ENCODE measurements at places on chromosomes 16 and 17.

GRCh38 chr17:78777881-78778280 lies 4.2 kb downstream of the CYTH1 start:
- no peak for DNase-seq

DNA sequence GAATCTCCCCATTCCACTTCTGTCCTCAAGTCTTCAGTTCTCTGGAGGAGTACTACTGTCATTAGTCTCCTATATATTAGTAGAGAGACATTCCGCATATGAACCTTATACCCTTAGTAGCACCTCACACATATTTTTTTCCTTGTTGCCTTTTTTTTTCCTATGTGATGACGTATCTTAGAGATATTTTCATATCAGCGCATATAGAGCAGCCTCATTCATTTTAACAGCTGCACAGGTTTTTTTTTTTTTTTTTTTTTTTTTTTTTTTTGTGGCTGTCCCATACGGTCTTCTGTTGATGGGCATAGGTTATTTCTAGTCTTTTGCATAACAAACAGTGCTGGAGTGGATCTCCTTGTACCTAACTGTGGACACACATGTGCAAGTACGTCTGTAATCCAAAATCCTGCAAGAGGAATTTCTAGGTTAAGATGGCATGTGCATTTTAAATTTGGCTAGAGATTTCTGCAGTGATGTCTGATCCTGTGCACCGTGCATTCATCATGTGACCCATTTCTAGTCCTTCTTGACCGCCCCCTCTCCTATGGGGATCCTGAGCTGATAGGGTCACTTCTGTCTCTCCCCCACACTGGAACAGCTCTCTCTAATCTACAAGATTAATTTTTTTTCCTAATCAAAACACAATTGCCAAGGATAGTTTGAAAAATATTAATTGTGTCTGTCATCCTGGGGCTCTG lies 64.8 kb downstream of the PRKCB start:
- no peak for DNase-seq

GRCh38 chr16:978403-978802 lies 3.2 kb upstream of the SOX8 start:
- DNase-seq, result no peak

DNA sequence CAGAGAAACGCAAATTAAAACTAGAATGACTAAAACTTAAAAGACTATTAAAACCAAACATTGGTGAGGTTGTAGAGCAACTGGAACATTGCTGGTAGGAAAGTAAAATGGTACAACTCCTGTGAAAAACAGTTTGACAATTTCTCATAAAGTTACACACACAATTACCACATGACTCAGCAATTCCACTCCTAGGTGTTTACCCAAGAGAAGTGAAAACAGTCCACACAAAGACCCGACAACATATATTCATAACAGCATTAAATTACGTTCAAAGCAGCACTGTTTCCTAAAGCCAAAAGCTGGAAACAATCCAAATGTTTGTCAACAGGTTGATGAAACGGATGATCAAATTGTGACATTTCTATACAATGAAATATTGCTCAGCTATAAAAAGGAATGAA lies 26.5 kb upstream of the ALOX12 start:
- DNase-seq, result no peak

- DNase-seq, result no peak
Observed at GRCh38 chr17:17492085-17492484, 4.1 kb downstream of the RASD1 start.

GRCh38 chr17:38403491-38403890 lies 24.8 kb upstream of the ARHGAP23 start:
- no peak for DNase-seq

DNA sequence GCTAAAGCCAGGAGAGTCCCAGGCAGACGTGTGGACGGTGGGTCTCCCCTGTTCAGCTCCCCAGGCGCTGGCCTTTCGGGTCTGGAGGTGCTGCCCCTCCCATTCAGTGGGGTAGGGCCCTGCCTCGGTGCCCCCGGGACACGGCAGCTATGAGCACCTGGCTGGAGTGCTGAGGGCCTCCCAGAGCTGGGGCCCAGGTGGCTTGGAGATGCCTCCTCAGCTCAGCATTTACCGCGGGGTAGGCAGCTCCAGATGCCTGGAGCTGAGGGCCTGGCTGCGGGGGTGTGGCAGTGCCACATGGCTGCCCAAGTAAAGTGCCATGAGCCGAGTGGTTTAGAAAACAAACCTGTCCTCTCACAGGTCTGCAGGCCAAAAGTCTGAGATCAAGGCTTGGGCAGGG lies 19.5 kb downstream of the SOX8 start:
- no peak for DNase-seq

DNA sequence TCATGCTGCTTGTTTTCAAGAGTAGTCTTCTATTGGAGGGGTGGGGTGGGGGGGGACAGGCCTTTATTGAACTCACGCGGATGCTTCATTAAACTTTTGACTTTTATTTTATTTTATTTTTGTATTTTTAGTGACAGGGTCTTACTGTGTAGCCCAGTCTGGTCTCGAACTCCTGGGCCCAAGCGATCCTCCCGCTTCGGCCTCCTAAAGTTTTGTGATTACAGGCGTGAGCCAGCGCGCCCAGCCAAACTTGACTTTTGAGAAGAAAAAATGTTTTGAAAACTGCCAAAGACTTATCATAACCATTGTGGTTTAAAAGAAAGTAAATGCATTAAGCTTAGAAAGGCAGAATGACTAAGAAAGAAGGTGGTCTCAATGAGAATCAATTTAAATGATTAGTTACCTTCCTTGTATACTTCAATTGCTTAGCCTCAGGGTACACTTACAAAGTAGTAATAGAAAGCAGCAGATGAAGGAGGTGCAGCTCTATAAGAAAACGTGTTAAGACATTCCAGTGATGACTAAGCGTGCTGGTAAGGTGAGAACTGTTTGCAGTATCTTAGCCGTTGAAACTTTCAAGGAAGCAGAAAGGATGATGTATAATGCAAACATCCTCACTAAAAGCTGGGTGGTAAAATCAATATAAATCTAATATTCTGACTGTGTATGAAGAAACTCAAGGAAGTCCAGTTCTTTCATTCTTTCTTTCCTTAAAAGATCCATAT lies 1.2 kb downstream of the AP2B1 start:
- DNase-seq, result no peak

DNA sequence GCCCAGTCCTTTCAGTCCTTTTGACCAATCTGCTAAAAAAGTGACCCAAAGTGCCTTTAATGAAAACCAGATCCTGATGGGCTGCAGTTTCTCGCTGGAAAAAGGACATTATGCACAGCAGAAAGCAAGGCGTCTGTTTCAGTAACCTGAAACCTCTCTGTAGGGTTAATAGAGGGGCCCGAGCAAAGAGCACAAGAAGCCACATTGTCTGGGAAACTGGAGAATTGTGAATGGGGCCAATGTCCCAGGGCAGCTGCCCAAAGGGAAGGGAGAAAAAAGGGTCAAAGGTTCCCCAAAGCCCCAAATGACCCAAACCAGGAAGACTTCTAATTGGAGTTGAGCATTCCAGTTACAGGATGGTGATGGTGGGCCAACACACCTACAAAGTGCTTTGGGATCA lies 3.0 kb downstream of the OTOA start:
- DNase-seq, result no peak

- no peak for DNase-seq
Observed at GRCh38 chr16:68590201-68590994, 51.3 kb downstream of the ZFP90 start.

- DNase-seq, result no peak
Observed at GRCh38 chr17:65482201-65482600, 79.2 kb downstream of the AXIN2 start.

DNA sequence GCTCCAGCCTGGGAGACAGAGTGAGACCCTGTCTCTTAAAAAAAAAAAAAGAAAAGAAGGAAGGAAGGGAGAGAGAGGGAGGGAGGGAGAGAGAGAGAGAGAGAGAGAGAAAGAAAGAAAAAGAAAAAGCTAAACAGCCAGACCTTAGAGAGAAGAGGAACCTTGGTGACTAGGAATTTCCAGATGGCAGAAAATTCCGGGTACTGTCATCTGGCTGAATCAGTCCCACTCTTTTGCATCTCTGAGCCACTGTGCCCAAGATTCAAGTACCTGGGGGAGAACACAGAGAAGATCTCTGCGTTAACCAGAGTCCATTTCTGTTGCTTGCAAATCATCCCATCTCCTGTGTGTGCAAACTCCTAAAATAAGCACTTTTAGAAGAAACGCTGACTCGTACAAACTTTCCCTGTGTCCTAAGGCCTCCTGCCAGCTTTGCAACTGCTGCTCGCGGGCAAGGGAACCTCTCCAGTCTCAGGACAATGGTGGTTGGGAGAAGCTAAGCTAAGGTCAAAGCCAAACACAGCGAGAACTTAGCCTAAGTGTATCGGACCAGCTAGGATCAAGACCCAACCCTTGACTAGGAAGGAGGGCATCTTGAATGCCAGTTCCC lies 18.0 kb downstream of the BMERB1 start:
- no peak for DNase-seq

DNA sequence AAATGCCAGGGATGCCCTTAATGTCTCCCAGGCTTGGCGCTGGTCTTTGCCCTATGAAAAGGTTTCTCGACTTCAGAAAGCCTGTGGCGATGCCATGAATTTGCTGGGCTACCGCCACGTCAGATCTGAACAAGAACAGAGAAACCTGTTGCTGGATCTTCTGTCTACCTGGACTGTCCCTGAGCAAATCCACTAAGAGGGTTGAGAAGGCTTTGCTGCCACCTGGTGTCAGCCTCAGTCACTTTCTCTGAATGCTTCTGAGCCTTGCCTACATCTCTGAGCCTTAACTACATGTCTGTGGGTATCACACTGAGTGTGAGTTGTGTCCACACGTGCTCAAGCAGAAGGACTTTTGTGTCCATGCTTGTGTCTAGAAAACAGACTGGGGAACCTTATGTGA lies 11.4 kb downstream of the CHST4 start:
- no peak for DNase-seq

DNA sequence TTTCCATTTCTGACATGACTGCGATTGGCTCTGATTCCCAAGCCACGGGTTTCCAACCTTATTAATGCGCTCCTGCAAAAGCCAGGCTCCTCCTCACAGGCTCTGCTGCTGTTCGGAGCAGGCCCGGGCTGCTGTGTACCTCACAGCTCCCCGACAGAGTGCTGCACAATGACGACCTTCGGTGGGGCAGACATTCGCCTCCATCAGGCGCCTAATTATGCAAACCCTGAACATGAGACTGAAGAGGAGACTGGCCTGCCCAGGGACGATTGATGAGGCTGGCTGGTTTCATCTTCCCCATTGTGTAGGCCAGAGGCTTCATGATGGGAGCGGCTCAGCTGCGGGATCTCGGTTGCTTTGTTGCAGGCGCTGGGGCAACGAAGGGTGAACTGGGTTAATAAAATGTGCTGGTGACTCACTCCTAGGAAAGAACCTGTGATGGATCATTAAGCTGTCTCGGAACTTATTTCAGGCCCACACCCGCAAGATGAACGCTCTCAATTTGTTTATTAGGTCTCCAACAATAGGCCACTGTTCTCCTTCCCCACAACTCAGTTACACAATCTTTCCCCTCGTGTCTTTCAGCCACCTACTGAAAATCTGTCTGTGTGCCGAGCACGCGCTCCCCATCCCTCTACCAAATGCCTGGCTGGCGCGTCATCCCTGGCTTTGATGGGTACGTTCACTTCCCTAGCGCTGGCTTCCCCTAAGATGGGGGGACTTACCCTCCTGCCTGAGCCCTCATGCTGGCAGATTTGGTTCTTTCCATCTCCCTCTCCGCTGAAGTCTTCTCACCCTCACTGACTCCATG lies 27.2 kb upstream of the TOB1 start:
- DNase-seq, result no peak

DNA sequence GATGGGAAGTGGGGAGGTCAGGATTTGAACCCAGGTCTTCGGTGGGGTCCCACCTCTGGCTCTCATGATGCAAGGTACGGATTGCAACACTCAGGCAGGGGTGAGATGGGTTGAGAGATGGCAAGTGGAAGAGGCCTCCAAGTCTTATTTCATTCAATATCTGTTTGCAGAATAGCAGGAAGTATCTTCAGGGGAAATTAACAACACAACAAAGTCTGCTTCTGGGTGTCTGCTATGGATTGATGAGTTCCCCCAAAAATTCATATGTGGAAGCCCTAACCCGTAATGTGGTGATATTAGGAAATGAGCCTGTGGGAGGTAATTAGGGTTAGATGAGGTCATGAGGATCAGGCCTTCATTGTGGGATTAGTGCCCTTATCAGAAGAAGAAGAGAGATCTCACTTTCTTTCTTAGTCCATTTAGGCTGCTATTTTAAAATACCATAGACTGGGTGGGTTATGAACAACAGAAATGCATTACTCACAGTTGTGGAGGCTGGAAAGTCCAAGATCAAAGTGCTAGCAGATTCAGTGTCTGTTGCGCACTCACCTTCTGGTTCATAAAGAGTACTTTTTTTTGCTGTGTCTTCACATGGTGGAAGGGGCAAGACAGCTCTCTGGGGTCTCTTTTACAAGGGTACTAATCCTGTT lies 4.4 kb upstream of the CD300H start:
- no peak for DNase-seq

DNA sequence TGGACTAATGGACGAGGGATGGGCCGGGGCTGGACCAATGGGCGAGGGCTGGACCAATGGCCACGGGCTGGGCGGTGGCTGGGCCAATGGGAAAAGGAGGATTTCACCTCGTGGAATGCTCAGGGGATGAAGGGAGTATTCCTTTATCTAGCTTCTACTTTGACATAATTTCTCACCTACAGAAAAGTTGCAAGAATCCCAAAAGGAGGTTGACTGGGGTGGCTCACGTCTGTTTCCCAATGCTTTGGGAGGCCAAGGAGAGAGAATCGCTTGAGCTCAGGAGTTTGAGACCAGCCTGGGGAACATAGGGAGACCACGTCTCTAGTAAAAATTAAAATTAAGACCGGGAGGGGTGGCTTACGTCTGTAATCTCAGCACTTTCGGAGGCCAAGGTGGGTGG lies 5.7 kb upstream of the FLYWCH1 start:
- DNase-seq, result no peak

DNA sequence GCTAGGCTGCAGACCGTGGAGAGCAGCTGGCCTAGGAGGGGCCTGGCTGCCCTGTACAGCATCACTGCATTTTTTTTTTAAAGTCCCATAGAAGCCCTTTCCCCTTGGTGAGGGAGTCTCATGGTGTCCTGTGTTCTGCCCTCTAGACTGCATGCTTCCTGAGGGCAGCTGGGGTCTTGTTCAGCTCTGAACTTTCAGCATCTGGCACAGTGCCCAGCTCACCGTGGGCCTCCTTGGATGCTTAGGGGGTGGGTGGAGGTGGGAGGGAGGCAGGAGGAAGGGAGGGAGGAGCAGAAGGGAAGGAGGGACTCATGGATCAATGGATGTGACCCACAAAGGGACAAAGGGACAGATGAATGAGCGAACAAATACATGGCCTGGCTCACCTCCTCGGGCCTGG lies 63.4 kb upstream of the TMEM97 start:
- no peak for DNase-seq

DNA sequence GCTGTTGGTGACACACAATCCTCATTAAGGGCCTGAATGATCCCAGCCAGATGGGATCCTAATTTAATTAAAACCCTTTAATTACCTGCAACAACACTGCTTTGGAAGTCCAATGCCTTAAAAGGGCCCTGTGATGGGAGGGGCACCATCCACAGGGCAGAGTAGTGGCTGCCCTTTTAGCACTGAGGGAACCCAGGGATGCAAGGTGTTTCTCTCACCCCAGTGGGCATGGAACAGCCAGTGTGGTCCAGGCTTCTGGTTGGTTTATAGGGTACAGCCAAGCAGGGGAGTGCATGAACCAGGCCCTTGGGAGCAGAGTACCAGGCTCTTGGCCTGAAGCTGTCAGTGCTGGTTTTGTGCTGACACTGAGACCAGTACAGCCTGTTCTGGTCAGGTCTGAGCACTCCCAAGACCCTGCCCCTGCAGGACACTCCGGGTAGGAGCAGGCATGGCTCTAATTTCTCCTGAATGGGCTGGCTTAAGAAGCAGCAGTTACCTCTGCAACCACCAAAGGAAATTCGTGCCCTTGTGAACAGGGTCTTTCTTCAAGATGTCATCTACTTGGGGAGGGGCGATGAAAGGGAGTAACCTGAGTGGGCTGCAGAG lies 9.9 kb downstream of the NXPH3 start:
- DNase-seq, result no peak

Data from SIG-M5 (cell line).